ENCODE measurements at places on chromosomes 4 and X.

DNA sequence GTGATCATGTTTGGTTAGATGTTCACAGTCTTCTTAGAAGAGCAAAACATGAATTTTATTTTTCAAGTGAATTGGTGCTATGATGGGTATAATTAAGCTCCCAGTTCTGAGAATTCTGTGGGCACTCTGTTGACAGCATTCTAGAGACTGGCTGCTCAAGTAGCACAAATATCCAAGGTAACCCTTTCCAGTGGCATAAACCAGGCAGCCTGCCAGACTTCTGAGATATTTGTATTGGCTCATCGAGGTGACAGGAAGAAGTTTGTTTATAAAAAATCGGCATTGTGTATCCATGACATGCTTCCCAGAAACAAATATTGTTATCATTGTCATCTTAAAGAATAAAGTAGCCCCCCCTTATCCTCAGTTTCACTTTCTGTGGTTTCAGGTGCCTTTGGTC lies 28.3 kb downstream of the LANCL3 start:
- no peak for DNase-seq

DNA sequence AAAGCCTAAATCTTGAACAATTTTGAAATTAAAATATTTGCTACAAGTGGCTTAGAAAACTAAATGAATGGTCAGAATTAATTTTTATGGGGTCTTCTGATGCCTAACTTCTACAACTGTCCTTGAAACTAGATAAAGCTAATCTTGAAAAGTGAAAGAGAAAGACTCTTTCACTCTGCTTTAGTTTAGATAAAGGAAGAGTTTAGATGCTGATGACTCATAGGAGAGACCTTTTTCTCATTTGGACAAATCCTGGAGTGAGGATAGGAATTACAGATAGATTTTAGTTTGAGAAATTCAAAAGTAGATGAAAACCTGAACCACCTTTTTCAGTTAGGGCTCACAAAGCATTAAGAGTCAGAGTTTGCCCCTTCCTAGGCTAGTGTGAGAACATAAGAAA lies 342.3 kb upstream of the GRID2 start:
- no peak for DNase-seq

- no peak for DNase-seq
Measured at GRCh38 chr4:158824425-158825274, 55.8 kb downstream of the FNIP2 start.

DNA sequence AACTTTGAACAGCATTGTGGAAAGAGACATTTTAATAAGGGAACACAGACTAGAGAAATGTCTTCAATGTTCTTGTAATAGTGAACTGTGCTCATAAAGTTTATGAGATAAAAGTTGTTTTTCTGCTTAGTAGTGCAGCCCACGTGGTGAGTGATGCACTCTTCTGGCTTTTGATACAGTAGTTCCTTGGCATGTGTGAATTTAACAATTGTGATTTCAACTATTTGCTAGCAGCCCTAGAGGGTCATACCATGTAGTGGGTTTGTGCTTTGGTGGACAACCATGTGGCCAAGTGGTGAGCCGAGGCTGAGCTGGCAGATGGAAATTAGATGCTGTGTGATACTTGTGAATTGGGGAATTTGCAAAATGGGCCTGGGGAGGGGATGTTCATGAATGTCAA lies 116.2 kb upstream of the SLC4A4 start:
- no peak for DNase-seq

- no peak for DNase-seq
Measured at GRCh38 chr4:180380733-180381132, 1862.5 kb upstream of the TENM3 start.

DNA sequence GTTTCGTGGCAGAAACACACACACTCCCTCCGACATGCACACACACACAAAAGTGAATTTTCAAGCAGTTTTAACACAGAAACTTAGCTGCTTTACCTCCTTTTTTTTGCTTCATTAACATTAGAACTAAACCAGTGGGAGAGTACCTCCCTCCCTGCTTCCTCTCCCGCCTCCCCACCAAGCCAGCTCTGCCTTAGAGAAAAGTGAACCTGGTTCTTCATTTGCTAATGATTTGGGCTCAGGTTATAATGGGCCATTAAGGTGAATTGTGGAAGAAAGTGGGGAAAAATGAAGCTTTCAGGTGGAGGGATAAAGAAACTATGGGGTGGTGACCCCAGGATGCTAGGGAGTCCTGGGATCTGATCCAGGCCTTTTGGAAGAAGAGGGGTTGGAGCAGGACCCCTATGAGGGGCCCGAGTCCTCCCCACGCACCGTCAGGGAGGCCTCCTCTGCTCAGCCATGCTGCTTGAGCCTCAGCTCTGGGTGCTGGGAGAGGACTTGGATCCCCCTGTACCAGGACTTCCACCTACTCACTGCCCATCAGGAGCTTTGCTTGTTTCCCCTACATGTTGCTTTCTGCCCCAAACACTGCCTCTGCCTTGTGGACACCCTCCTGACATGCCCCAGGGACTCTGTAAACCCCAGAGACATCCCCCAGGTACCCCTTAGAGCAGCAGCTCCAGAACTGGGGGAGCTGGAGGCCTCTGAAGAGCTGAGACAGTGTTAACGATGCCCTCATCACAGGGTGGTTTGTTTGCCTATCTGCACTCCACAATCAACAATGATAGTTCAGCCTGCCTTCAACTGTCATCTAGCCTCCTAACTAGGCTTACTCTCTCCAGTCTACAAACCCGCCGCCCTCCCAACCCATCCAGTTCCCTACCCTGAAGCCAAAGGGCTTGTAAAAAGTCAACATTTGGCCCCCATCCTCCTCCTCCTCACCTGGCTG lies 6.5 kb upstream of the JADE1 start:
- no peak for DNase-seq

GRCh38 chr4:95500361-95500760 lies 48.4 kb downstream of the UNC5C start:
- no peak for DNase-seq

DNA sequence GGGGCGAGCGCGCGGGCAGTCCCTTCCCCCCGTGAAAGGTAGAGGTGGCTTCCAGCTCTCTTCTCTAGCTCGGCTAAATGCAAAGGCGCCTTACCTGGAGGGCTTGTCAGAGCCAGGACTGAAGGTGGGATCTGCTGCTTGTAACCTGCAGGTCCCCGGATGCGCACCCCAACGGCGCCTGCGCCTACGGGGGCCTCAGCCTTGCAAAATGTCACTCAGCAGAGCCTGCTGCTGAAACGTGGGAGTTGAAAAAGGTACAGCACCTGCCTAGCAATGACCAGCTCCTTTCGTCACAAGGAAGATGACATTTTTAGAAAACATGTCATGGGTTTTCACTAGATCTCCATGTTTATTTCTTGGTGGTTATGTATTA lies 583 bp downstream of the ABHD18 start:
- DNase-seq, result no peak

GRCh38 chr4:121114756-121115155 lies 42.4 kb upstream of the NDNF start:
- no peak for DNase-seq

DNA sequence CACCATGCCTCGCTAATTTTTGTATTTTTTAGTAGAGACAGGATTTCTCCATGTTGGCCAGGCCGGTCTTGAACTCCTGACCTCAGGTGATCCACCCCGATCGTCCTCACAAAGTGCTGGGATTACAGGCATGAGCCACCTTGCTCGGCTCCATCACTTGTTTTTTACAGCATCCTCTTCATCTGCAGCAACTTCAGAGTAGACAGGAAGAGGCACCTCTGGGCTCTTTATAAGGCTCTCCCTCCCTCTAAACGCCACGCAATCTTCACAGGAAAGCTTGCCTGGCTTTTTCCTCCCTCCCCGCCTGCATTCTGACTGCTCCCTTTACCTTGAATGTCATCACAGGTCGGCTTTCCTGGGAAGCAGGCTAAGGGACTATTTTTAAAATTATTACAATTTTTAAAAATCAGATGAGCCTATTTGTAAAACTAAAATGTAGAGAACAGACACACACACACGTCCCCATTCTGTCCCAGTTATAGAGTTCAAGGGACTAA lies 111.5 kb upstream of the LDB2 start:
- DNase-seq, result no peak

DNA sequence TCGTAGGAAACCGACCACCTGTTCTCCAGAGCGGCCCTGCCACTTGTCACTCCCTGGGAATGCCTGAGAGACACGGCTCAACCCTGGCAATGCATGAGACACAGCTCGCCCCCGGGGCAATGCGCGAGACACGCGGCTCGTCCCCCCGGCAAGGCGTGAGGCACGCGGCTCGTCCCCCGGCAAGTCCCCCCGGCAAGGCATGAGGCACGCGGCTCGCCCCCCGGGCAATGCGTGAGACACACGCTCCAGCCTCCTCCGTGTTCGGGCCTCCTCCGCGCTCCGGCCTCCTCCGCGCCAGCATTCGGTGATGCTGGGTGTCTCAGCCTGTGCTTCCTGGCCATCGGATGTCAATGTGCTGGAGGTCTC lies 27.5 kb upstream of the CPLX1 start:
- DNase-seq, result no peak

DNA sequence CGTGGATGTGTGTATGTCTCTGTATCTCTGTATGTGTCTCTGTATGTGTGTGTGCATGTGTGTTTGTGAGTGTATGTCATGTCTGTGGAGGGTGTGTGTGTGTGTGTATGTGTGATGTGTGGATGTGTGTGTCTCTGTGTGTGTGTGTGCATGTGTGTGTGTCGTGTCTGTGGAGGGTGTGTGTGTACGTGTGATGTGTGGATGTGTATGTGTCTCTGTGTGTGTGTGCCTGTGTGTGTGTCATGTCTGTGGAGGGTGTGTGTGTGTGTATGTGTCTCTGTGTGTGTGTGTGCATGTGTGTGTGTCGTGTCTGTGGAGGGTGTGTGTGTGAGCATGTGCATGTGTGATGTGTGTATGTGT lies 51.6 kb upstream of the ADRA2C start:
- no peak for DNase-seq

DNA sequence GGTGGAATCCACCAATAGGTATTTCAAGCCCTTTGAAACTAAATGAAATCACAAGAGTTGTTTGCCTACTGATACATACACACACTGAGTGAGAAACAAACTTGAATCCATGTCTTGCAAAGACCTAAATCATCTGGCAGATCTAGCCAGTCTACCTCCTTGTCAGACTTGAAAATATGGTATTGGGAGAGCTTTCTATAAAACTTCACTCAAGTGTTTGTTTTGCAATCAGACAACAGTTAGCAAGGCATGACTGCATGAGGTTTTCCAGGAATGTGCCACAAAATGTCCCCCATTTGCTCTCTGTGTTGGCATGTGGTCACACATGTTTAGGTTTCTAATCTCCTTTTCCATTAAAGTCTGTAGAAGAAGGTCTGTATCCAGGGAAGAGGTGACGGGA lies 52.4 kb downstream of the MAP3K15 start:
- DNase-seq, result no peak

DNA sequence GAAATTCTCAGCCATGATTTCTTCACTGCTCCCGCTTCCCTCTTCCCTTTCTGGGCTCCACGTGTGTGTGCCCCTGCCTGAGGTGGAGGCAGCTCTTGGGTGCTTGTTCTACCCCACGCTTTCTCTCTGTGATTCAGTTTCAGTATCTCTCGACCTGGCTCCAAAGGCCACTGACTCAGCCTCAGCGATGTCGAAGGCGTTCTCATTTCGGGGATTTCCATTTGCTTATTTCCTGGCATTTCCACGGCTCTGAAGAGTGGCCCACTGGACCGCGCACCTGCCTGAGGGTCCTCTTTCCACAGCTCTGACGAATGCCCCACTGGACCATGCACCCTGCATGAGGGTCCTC lies 52.4 kb downstream of the GAK start:
- DNase-seq, result no peak

DNA sequence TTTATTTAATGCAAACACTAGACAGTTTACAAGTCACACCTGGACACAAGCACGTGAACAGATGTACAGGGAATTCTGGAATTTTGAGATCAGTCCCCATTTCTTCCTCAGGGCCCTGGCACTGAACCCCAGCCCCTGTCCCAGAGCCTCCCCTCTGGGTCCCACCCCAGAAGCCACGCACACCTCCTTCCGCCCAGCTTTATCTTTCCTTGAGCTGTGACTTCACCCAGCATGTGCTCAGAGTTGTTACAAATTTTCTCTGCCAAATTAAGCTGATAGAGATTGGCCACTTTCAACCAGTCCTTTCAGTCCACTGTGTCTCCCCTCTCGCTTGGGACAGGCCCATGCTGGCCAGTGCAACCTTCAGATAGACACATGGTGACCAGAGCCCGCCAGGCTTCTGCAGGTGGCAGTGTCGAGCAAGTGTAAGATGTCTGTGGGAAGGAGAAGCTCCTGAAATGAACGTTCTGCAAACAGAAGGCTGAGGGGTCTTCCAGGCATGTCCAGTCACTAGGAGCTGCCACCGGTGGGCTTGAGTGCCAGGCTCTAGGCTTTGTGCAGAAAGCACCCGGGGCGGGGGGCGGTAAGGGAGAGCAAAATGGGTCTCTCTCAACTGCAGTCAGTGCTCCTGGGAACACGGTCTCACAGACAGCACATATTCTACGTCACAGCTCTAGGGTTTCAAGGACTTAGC lies 73.3 kb downstream of the MTMR1 start:
- peak; percentile 55 for DNase-seq

DNA sequence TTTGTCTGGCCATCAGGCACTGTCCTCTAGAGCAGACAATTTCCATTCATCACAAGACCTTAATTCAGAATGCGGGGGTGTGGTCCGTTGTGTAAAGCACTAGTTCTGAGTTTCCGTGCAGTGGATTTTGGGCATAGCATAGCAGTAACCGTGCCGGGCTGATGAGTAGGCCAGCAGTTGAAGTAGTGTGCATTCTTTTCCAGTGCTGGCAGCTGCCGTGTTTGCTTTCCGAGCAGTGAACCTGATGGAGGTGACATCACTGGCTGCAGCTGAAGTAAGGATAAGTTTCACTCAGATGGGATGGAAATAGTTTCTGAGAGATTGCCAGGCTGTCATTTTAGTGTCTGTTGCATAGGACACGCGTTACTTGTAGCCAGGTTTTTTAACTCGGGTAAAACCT lies 107.0 kb upstream of the STIM2 start:
- DNase-seq, result no peak

DNA sequence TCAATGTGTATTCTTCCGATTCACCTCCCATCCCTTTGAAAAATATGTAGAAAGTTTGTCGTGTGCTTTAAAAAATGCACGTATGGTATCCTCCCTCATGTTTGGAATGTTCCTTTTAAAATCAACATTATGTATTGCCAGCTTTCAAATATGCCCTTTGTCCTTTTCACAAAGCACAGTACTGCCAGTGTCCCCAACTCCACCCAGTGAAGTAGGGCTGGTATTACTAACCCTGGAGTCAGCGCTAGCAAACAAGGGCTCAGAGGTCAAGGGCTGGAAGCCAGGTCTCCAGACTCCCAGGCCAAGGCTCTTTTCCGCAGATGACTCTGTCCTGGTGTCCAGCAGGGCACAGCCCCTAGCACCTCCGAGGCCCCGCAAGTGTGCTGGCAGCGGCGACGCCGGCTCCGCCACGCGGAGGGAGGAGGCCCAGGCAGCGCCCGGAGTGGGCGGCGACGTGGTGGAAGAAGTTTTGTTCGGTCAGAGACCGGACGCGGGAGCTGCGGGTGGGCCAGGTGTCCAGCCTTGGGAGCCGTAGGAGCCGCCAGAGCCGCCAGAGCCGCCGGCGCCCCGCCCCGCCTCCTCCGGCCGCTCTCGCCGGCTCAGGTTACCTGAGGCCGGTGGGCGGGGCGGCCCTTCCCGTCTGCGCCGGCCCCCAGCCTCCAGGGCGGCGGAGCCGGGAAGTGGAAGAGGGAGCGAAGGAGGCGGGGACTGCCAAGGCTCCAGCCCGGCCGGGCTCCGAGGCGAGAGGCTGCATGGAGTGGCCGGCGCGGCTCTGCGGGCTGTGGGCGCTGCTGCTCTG lies at the start of gene IL13RA1:
Gene IL13RA1 (plus strand): TSS at position 720 of the 799 bp plus-strand sequence. CDS start 33 bp downstream, at position 753.
- DNase-seq, result no peak

GRCh38 chrX:110920991-110921390 lies 125.4 kb upstream of the CHRDL1 start:
- DNase-seq, result no peak

All from vagina (tissue), 2 donors.